ENCODE measurements at places on chromosomes 7 and 10.

- no peak for DNase-seq
Observed at GRCh38 chr7:101558742-101559325, 70.3 kb downstream of the MYL10 start.

GRCh38 chr7:21076574-21076973 is 289.9 kb upstream of the SP8 start:
- DNase-seq, result no peak

GRCh38 chr10:84406561-84406960 is 78.2 kb downstream of the CCSER2 start:
- DNase-seq, result no peak

DNA sequence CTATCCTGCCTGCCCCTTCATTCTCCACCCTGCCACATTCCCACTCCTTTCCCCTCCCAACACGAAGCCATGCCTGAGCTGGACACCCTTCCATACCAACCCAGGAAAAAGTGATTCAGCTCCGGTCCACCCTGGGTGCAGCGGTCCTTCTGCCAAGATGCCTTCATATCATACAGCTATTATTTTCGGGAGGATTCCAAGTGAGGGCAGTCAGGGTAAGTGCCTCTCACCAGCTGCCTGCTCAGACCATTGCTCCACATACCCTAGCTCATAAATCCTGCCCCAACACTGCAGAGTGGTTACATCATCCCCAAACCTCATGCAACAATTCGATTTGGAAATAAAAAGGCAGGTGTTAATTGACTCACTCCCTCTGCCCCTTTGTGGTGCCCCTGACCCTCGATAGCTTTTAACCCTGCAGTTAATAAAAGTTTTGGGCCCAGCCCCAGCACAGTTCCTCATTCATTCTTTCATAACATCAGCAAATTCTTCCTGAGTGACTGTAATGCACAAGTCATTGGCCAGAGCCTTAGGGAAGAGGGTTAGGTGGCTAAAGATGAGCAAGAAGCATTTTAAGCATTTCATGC is 42.6 kb downstream of the ZNF503 start:
- peak; percentile 94 for DNase-seq

DNA sequence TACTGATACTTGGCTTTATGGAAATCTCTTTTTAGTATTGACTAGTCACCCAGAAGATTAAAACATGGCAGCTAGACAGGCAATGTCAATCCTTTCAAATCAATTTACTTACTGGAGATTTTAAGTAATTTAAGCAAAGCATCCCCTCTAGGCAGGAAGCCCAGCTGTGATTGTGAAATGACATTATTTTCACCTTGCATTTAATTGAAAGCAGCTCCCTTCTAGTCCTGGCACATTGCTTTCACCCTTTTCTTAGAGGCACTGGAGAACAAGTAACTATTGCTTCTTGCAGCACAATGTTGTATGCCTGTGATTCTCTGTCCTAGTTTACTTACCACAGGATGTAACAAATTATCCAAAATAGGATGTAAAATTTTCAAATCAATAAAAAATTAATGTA is 13.3 kb downstream of the ST7 start:
- DNase-seq, result no peak

DNA sequence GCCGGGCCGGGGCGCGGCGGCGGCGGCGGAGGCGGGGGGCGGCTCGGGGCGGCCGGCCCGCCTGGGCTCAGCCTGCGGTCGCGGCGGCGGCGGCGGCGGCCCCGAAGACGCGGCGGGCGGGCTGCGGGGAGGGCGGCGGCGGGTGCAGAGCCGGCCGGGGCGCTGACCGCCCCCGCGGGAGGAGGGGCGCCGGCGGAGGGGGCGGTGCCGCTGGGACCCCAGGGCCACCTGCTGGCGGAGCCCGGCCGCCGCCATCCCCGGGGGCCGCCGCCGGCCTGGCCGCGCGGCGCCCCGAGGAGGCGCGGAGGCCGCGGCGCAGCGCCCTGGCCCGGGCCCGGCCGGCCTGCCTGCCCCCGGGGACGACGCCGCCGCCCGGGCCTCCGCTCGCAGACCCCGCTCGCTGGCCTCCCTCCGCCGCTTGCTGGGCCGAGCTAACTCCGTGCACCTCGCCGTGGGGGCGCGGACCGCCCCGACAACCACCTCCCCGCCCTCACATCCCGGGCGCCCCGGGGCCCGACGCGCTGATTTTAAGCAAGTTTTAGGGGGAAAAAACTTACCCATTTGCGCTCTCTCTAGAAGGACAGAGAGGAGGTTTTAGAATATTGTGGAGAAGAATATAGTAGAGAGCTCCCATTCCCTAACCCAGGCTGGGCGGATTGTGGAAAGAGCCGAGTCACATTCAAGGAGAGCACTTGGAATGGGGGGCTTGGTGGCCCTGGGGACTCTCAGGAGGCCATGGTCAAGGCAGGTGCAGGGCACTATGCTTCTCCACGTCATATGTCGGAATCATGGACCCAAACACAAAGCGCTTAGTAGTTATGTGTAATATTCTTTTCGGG is at the start of gene BEND7:
TSS of gene BEND7 (minus strand) at position 140 of the 839 bp plus-strand sequence. CDS start 481 bp downstream, outside the sequence.
- DNase-seq, result peak; percentile 67

DNA sequence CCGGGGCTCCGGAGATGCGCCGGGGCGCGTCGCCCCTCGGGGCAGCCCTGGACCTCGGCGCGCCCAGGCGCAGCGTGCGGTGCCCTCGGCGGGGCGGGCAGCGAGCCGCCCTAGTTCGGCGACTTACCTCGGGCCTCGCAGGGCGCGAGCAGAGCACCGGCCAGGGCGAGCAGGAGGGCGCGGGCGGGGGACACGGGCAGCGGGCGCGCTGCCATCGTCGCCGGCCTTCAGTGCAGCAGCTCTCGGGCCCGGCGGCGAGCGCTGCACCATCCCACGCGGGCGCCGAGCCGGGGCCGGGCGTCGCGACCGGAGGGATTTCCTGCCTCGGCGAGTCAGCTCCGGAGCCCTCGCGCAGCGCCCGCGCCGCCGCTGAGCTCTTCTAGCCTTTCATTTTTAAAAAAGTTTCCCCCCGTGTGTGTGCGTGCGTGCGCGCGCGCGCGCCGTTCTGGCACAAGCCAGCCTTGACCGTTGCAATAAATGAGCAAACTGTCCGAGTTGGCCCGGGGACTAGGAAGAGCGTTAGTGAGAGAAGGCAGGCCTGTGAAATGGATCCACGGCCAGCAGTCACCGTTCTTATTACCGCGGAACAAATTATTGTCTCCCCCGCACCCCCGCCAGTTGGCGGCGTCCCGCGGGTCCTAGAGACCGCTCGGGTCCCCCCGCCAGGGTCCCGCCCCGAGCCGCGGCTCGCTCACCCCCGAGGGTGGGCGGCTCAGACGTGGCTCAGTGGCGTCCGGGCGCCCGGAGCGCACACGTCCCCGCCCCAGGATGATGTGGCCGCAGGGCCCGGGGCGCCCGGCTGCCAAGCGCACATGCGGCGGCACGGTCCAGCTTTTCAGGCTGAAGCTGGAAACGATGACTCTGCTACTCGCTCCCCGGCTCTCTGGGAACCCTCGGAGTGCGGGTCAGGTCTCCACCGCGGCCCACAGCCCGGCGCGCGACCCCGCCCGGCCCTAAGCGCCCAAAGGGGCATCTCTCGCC is at the start of gene ADAM12:
TSS of gene ADAM12 (minus strand) at position 547 of the 981 bp plus-strand sequence. CDS start at position 215, 332 bp downstream.
- DNase-seq, result peak; percentile 48

- peak; percentile 76 for DNase-seq
Observed at GRCh38 chr7:129845972-129846327, 106.8 kb downstream of the UBE2H start.

GRCh38 chr10:103804871-103805270 is 50.5 kb downstream of the SH3PXD2A start:
- no peak for DNase-seq

DNA sequence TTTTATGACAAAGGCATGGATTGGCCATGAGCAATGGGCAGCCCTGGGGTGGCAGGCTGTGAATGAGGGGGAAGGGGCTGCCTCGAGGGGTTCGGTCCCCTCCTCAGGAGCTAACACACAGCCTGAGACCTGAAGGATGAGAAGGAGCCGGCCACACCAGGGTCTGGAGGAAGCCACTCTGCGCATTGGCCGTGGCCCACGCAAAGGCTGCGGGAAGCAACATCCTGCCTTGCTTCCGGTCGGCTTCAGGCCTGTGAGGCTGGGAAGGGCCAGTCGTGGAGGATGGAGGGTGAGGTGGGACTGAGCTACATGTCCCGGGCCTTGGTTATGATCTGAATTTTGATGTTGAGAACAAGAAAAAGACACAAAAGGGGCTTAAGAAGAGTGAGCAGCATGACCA is 49.4 kb downstream of the RGS10 start:
- DNase-seq, result no peak

GRCh38 chr10:90430186-90430585 is 427.7 kb downstream of the HTR7 start:
- no peak for DNase-seq

DNA sequence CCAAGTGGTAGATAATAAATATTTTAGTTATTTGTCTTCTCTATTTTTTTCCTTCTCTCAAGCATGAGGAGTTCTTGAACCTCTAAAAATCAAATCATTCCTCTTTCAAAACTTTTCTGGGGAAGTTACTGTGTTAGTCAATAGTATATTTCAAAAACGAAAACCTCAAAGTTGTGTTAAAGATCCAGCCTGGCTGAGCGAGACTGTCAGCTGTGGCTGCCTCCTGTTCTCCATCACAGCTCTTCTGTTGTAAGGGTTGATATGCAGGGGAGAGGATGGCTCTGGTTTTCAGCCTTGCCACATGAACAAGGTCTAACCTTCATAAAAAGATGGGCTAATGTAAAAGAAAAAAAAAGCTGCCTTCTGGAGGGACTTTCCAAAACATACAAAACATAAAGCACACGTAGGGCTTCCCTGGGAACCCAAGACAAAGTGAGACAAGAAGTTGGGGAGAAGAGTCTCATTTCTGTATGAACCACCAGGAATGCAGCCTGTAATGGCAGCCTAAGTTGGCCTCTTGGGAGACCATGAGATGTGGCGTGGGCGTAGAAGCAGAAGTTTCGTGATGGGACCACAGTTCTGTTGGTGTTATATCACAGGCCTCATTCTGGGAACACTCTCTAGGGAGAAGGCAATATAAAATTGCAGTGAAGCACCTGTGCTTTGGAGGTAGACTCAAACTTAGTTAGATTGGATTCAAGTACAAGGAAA is 77.9 kb upstream of the FHIP2A start:
- DNase-seq, result no peak

DNA sequence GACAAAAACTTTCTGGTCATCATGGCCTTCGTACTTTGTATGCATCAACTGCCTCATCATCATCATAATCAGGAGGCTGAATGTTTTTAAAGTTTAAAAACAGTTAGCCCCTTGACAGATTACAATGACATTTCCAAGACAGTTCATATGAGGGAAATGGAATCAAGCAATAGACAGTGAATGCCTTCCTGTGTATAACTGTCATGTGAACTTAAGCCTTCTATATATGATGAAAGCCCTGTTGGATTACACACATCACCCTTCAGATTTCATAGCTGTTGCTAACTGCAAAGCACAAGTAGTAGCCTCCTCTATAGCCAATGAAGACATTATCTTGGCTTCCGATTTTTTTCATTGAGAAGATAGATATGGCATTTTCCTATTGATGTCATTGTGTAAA is 154.0 kb downstream of the PLXDC2 start:
- DNase-seq, result no peak

DNA sequence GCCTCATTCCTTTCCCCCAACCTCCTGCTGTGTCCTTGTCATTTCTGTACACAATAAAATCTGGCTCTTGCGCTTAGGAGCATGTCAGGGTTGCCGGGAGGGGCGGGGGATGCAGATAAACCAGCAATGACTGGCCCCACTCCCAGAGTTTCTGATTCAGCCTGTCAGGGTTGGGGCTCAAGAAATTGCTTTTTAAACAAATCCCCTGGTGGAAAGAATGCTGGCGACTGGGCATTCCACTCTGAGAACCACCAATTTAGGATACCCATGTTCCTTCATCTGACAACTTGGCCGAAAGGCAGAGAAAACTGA is 376.4 kb downstream of the TCERG1L start:
- no peak for DNase-seq

- DNase-seq, result peak; percentile 90
Observed at GRCh38 chr7:28984631-28985030, 26.5 kb upstream of the TRIL start.

DNA sequence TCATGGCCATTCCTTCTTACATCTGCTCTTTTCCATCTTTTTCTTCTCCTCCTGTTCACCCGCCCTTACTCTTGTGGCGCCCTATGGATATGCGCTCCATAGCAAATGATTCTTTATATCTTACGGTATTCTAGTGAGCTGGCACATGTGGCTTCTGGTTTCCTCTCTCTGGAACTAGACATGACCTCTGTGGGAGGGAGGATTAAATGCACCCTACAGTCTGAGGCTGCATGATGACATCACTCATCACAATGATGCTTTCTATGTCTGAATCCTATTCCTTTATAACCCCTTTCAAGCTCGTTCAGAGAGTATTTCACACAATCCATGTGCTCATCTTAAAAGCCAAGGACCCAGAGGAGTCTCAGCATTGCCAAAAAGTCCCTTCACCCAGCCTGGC is 153.3 kb downstream of the EGFR start:
- no peak for DNase-seq

DNA sequence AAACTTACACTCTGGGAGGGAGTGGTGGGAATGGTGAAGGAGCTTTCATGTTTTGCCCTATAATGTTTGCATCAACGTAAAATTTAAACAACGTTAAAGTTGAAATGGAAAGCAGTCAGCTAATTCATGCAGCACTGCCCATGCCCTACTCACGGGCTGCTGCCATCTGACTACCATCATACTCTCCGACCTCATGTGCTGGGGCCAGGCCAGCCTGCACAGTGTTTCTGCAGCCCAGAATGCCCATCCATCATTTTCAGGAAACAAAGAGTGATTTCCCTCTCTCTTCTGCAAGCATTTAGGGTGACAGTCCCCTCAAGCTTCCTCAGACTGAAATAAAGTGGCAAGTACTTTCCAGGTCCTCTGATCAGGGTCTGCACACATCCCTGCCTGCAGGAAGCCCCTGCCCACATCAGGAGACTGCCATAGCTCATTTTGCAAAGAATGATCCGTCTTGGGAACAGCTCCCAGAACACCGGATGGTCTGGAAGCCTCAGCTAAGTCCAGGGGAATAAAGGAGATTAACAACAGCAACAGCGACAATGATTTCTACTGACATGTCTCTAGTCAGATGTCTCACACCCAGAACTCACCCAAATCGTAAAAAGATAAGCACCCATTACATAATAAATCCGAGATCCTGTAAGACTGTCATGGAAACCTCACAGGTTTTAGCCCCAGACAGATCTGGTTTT is 40.3 kb downstream of the ARHGAP22 start:
- no peak for DNase-seq

DNA sequence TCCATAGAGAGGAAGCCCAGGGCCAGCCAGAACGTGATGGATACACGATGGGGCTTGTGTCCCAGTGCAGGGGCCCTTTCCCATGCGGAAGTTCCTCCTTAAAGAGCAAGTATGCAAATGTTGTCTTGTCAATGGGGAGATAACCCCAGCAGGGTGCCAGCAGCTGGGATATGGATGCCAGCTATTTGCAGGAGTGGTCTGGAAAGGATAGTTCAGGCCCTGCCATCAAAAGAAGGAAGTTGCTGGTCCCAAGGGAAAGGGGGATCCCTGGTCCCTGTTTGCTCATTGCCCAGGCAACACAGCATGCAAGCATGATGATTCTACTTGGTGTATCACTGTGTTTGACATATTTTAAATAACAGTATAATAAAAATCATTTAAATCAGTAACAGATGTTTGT is 73.1 kb upstream of the HECW1 start:
- peak; percentile 80 for DNase-seq

GRCh38 chr10:126402721-126403695 is 14.7 kb upstream of the ADAM12 start:
- DNase-seq, result no peak

Data from AG08395 (cell line).